ENCODE measurements at places on chromosomes 3 and 15.
A peak's percentile ranks its signal among the peaks of the same experiment; 100 is the strongest.

- no peak for DNase-seq
Observed at GRCh38 chr3:178082326-178082906, 453.8 kb upstream of the KCNMB2 start.

- peak; percentile 75 for DNase-seq
Observed at GRCh38 chr3:185659942-185660921, 74.1 kb downstream of the SENP2 start.

GRCh38 chr3:99627062-99627826 is 11.2 kb upstream of the COL8A1 start:
- no peak for DNase-seq

- no peak for DNase-seq
Observed at GRCh38 chr3:29746163-29746760, 465.4 kb downstream of the RBMS3 start.

- DNase-seq = peak; percentile 51
Observed at GRCh38 chr15:78340231-78341056, at the start of gene CRABP1. CRABP1 (plus strand) TSS chr15:78340353; CDS start chr15:78340429, 76 bp downstream.

GRCh38 chr3:151599103-151599672 is 134.5 kb upstream of the AADACL2 start:
- DNase-seq = no peak

DNA sequence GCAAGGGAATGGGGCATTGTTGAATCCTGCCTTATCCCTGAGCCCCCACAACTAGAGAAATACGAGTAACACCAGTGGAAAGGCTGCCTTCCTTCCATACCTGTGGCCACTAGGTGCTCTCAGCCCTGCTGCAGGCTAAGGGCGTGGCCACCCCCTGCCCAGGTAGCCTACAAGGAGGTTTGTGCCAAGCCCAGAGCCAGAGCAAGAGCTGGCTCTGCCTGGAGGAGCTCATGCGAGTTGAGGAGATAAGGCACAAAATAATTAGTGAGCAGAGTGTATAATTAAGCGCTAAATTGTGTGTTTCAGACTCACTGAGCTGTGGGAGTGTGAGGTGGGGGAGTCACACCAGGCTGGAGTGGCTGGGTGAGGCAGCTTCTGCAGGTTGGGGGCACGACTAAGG is 49.2 kb downstream of the TPRA1 start:
- DNase-seq = no peak

GRCh38 chr15:78087951-78088772 is 4.2 kb upstream of the SH2D7 start:
- no peak for DNase-seq

DNA sequence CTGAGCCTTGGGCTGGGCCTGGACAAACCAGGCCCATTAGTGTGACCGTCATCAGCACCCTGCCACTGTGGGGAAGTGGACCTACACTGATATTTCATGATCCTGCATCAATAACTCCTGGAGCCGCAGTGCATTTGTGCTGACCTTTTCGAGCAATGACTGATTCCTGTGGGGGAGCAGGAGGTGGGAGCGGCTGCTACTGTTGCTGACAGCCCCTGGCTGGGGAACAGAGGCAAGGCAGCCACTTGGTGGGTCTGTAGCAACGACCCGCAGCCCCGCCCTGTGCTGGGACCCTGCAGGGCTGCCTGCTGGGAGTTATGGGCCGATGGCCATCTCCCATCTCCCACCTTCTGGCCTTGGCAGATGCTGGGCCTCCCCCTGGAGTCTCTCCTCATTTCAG is 42.1 kb downstream of the CCDC33 start:
- DNase-seq = no peak

DNA sequence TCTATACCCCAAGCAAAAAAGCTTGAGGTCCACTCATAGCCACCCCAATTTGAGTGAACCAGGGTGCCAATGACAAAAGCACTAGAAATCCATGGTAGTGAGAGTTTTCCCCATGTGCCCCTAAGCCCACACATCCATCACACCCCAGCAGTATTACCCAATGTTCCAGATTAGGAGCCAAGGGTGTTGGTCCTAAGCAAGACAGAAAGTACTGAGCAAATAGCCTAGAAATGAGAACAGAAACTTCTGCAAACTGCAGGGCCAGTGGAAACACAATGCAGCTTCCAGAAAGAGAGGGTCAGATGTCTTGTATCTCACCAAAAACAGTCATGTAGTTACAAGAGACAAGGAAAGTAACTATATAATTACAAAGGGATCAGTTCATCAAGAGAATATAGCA is 10.9 kb upstream of the OXTR start:
- no peak for DNase-seq

DNA sequence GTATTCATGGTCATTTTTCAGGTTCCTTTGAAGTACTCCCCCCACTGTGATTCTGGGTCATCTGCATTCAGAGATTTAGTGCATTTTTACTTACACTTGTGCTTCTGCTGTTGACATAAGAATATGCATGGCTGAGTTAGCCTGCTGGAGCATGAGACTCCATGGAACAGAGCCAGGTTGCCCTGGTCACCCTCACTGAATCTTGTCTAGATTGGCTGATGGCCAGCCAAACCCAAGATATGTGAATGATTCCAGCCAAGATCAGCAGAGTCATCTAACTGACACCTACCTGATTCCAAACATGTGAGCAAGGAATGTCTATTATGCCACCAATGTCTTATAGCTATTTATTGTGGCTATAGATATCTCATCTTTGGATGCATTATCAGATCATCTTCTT is 25.1 kb downstream of the DTWD1 start:
- peak; percentile 25 for DNase-seq

GRCh38 chr3:72123908-72124441 is 339.0 kb upstream of the PROK2 start:
- DNase-seq = peak; percentile 77

- peak; percentile 24 for DNase-seq
Observed at GRCh38 chr15:57947781-57948180, 117.7 kb downstream of the ALDH1A2 start.

- no peak for DNase-seq
Observed at GRCh38 chr3:146577662-146578061, 27.5 kb downstream of the PLSCR5 start.

DNA sequence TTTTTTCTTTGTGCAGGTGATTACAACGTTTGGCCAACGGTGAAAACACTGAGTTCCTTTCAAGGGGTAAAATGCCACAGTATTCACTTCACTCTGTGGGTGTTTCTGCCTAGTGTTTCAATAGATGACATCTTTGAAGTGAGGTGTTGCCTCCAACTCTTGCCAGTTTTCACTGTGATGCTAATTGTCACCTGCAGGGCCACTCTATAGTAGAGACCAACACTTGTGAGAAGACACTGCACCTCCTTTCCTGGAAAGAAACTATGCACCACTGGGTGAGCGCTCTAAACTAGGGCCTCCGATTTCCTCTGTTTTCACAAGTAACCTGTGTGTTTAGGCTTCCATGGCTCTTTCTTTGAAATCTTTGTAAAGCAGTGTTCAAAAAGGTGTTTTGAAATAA is 98.3 kb downstream of the THRB start:
- no peak for DNase-seq
